ENCODE measurements at places on chromosomes 4 and X.

DNA sequence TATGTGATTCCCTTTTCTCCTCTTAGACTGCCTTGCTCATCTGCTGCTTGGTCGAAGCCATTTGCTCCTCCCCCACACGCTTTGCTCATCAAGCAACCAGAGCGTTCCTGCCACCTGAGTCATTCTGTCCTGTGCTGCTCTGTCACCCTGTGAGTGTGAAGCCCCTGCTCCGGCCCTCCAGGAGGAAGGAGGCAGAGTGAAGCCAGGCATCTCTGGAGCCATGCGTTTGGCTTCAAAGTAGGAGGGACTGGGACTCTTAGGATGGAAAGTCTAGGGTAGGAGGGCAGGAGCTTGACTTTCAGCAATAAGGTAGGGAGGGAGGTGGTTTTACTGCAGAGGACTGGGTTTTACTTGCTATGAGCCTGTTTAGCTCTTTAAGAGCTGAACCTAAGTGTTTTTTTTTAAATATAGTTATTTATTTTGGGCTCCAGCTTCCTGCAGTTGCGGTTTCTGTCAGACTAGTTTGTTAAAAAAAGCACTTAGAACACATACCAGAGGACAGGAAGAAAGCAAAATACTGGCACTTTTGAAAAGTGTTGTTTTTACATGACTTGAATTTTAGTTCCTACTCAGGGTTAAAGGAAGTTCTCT lies 63.6 kb downstream of the SPINK2 start:
- DNase-seq, result peak; percentile 24

DNA sequence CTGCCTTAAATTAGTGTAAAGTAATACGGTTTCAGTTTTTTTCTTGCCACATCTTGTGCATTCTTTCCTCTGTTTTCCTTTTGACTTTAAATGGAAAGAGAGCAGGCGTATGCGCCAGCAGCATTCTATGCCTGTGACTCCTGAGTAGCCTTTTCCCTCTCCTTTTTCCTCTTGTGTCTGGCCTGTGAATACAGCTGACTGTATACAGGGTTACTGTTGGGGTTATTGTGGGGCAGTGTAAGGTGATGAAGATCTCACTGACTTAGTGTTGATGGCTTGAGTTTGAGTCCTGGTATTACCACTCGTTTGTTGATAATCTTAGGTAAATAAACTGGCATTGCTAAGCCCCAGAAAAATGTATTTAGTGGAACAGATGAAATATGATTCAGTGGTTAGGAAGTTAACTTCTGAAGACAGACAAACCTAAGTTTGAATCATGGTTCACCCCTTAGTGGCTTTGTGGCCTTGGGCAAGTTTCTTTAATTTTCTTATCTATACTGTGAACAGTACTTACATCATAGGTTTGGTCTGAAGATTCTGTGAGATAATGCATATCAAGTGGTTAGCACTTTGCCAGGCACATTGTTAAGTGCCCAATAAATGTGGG lies 105.1 kb downstream of the FNIP2 start:
- DNase-seq, result no peak

DNA sequence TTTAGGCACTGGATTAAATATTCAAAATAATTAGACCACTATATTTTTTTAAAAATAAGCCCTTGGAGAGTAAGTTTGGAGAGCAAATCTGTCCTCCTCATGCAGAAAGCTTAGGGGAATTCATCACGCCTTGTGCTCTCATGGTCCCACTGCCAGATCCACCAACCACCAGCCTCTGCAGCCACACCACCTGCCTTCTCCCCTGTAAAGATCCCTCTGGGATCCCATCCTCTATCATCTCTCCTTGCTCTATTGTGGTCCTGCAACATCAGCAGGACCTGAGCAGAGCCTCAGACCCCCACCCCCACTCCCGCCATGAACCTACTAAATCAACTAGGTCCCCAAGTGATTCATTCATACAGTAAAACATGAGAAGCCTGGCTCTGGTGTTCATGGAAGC lies 482.6 kb upstream of the GALNT7 start:
- DNase-seq, result no peak

GRCh38 chrX:125810856-125811255 lies 355.2 kb downstream of the DCAF12L2 start:
- no peak for DNase-seq
